ENCODE measurements at places on chromosomes 12 and 14.

DNA sequence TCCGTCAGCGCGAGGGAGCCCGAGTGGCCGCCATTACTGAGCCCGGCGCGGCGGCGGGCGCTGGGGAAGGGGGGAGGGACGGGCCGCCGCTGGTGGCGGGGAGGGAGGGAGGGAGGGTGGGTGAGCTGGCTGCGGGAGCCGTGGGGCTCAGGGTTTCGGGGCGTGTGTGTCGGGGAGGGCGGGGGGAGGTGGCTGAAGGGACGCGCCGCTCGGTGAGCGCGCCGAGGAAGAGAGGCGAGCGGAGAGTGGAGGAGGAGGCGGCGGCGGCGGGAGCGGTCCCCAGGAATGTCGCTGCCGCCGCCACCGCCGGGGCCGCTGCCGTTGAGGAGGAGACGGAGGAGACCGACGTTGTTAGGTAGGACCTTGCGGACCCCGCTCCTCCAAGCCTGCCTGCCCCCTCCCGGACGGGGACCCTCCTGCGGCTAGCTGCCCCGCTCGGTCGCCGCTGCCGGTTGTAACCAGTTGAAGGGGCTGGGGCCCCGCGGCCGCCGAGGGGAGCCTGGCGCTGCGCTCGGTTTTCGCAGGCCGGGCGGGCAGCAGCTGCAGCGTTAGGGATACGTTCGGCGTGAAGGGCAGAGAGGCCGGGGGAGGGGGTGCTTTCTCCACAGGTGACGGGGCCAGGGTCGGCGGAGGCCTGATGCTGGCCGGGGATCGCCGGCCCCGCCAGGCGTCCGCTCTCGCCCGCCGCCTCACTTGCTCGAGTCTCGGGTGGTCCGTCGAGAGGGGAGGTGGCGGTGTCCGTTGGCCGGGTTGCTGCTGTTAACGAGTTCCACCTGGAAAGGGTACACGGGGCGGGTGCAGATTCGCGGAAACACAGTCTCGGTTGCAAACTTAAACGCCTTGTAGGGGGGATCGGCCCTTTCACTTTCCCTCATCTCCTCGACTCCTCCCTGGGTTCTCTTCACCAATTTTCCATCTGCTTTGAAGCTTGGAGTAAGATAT, at the start of gene ARHGAP5:
TSS of gene ARHGAP5 (plus strand) at position 224 of the 942 bp plus-strand sequence. CDS start 13,366 bp downstream, outside the sequence.
- DNase-seq, result no peak

- no peak for DNase-seq
These were observed 15.4 kb upstream of the DYRK2 start for GRCh38 chr12:67633024-67633610.

- DNase-seq, result no peak
These were observed 1.5 kb downstream of the BMAL2 start for GRCh38 chr12:27334042-27334720.

DNA sequence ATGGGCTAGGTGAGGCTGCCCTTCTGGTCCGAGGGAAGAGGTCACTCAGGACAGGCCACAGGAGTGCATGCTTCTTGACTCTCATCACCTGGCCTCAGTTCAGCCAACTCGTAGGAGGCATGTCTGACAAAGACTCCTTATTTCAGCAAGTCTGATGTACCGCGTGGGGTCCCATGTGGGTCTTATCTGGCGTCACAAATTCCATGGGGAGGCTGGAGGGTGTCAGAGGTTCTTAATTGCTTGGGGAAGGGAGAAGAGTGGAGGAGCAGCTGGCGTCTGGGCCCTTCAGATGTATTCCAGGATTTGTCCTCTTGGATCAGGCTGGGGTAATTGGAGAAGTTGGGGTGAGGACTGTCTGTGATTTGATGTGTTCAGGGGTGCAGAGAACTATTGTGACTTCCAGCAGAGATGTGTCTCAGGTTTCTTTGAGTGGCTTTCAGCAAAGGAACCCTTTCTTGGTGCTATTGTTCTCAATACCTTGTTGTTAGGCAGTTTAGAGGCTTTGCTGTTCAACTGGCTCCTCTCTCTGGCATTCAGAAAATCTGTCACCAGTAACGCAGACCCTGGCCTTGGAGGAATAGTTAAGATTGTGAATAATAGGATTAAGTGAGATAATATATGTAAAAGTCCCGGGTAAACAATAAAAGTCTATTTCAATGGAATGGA, 60.1 kb downstream of the SUSD6 start:
- no peak for DNase-seq

DNA sequence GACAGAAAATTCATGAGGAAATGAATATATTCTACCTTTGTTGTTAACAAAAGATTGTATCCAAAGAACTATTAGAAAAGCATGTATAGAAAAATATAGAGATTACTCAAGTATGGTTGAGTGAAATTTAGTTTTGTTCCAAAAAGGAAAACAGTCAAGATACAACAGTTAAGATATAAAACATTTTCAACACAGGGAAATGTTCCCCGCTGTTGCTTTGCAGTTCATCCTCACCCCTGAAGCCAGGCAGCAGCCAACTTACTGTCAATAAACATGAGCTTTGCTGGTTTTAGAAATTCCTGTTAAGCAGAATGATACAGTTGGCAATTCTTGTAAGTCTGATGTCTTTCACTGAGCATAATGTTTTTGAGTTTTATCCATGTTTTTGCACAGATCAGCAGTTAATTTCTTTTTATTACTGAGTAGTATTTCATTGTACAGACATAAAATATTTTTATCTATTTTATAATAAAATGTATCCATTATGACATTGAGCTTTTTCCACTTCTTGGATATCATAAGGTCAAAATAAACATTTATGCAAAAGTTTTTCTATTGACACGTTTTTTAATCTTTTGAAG, 1.2 kb upstream of the CLEC2B start:
- DNase-seq, result no peak

GRCh38 chr12:32918890-32919801, 22.6 kb upstream of the PKP2 start:
- DNase-seq, result peak; percentile 91

DNA sequence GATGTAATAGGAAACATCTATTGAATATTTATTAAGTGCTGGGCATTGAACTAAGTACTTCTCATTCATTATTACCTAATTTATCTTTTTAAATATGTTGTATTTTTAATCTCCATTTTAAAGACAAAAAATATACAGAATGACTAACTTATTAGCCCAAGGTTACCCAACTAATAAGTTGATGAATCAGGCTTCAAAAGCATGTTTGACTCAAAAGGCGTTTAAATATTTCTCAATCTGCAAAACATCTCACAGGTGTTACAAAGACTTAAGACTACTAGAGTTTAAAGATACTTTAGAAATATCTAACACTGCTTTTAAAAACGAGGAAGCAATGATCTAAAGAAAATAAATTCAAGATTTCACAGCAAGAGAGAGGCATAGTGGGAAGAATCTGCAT, 457.4 kb upstream of the DCN start:
- no peak for DNase-seq

GRCh38 chr12:32069071-32069470, 37.6 kb upstream of the BICD1 start:
- DNase-seq, result no peak

DNA sequence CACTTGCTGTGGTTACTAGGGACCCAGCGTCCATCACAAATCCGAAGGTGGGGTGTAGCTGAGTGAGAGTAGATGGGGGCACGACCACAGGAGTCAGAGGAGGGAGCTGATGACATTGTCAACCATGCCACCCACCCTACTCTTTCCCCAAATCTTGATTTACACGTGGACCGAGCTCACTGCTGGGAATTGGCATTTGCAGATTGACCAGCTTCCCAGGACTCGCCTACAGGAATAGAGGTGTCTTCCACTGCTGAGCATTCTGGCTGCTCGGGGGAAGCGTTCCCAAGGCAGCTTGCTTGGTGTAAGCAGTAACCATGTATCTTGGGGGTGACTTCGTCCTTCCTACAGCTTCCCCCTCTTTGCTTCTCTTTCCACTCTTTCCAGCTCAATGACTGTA, 353 bp upstream of the PTPRR start:
- DNase-seq, result no peak

DNA sequence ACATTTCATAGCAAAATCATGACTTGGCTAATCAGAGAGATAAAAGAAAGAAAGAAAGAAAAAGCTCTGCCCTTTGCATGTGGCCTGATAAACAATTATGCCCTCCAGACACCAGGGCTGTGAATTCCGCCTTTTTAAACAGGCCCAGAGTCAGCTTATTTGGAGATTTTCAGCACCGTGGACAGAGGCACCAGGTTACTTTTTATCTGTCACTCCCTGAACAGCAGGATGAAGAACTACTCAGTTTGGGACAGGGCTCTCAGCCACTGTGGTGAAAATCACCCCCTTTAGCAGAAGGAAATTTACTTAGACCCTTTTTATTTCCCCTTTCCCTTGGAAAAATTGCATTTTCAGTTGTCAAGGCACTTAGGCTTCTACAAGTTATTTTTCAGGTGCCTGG, 359.9 kb downstream of the NRXN3 start:
- DNase-seq, result peak; percentile 11

DNA sequence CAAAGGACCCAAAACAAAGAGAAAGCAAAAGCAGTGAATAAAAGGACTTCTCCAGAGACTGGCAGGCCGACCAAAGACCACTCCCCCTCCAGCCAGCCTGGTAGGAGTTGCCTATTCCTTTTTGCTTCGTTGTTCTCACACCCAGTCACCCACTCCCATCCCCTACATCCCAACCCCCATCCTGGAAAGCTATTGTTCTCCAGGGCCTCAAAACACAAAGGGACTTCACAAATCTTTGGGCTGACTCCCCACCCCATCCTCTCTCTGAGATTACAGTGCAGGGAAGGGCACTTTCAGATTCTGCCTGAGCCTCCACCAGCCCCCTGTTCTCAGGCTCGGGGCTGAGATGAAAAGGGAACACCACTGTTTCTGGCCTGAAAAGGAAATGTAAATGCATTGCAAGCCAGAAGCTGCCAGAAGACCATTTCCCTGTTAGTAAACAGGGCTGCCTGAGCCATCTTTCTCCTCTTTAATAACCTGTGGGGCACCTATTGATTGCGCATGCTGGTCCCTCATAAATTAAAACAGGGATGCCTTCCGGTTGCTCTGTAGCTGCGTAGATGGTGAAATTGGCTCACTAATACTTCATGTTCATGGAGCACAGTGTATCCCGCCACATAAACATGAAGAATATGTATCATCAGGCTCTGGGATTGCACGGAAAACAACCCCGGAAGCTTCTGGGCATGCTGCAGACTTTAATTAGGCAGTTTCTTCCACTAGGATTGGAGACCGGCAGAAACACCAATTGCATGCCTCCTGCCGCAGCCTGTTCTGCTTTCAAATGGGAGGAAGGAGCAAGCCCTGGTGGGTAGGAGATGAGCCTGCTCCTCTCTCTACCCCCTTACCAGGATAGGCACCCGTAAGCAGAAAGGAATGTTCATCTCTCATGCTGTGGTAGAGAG, 130.3 kb upstream of the FUT8 start:
- DNase-seq, result peak; percentile 32

DNA sequence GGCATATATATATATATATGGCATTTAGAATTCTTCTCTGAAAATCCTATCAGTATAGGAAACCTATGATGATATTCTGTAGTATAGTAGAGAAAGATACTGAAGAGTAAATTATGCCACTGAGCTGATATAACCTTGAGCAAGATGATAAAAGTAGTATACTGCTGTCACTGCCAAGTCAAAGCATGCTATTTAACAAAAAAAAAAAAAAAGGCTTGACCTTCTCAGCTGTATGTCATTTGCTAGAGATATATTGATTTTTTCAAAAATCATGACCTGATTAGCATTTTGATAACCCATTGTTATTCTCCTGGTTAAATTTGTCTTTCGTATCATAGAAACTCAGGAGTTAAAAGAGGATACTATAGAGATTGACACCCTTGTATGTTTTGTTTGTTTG, 299.4 kb downstream of the ADAMTS20 start:
- DNase-seq, result no peak

- no peak for DNase-seq
These were observed 19.1 kb downstream of the TUNAR start for GRCh38 chr14:95895720-95896119.

GRCh38 chr12:51870504-51870903, 17.4 kb upstream of the ANKRD33 start:
- no peak for DNase-seq

DNA sequence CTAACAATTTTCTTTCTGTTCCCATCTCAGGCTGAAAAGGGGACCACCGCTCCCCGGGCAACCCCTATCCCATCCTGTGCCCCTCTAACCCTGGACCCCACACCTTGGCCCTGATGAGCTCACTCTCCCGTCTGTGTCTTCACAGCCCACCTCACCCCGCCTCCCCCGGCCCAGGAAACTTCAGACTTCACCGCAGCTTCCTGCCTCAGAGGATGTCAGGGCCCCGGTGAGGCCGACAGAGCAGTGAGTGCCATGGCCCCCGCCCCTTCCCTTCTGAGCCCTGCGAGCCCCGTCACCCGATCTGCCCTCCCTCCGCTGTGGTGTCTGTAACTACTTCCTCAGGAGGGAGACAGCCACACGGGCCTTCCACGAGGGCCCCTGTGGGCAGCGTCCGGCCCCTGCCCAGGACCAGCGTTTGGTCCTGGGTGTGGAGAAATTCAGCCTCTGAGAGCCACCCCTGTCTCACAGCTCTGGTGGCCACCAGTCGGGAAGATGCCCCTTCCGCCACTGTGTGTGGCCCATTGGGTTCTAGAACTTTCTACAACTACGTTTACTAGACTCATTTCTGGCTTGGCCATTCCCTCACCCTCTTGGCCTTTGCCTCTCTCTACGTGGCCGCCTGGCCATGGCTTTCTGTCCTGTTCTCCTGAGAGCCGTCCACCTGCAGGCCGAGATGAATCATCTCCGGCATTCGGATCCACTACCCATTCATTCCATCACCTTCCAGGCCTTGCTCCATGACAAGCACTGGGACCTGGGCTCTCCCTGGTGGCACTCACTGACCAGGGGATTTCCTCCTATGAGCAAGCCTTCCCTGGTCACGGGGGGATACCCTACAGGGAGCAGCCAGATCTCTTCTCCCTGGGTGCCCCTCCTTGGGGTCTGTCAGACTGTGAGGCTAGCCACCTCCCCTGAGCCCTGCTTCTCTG, 3.4 kb downstream of the RHOF start:
- no peak for DNase-seq

DNA sequence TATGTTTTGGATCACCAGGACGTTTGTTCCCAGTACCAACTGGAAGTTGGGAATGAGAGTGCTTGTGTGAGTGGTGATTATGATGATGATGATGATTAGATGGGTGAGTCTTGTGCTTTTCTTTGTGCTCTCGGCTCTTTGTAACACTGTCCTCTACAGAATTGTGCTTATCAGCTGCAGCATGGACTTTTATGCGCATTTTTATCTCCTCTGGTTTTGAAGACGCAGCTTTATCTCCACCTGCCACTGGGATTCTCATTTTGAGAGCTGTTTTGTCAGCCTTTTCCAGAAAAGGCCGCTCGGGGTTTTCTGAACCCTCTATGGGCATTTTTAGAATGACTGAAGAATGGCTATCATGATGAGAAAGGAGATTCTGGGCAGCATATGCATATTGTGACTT, 11.5 kb upstream of the KANSL2 start:
- no peak for DNase-seq

DNA sequence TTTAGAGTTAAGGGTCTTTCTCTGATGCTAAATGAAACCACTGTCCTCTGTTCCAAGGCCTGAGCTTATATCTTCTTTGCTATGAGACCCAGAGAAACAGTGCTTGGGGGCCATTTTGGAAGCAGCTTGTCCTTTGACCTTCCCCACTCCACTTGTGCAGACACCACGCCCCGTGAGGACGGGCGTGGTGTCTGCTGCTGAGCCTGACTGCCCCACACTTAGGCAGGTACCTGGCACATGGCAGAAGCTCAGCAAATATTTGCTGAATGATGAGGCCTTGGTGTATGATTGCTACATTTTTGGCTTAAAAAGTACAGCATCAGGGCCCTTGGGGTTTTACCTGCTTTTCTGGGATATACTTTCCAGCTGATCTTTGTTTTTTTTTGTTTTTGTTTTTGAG, 69.9 kb downstream of the RASSF3 start:
- DNase-seq, result no peak

GRCh38 chr14:77593501-77593961, 22.9 kb downstream of the SPTLC2 start:
- DNase-seq, result no peak

Data from astrocyte of the cerebellum (primary cell).